ENCODE measurements at places on chromosomes 3 and 15. TPM values are rescaled to one million over a fixed set of nuclear protein-coding genes. Genes with fewer than 3 reads are reported as not detected.

SUSD5 gene
- 1.8 TPM for total RNA-seq

- no peak for DNase-seq
Observed at GRCh38 chr3:23861689-23862088, 55.1 kb downstream of the NKIRAS1 start.

DNA sequence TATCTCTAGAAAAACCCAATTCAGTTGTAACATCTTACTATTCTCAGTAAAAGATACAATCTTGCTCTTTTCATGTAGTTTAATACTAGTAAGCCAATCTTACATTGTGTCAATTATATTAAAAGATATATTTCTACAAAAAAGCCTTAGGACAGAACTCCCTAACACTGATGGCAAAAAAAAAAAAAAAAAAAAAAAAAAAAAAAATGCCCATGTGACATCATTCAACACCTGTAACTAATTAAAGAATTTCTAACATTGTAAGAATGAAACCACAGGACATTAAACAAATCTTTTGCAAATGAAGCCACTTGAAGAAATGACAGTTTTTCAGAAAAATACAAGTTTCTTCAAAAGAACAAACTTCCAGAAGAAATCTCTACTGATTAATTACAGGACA lies 119.8 kb downstream of the SUCLG2 start:
- DNase-seq: no peak

GOLGA6L4 gene
- total RNA-seq: 2.0 TPM

DNA sequence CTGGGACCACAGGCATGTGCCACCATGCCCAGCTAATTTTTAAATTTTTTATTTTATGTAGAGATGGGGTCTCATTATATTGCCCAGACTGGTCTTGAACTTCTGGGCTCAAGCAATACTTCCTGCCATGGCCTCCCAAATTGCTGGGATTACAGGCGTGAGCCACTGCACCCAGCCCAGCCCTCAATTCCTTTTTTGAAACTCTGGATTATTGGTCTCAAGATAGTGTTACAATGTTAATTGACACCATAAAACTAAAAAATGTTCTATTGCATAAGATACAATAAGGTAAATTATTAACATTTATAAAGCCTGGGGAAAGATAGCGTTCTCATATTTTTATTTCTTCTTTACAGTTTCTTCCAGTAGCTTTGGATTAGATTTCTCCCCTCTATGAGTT lies 3.9 kb upstream of the NFKBIZ start:
- no peak for DNase-seq

GRCh38 chr3:57142411-57142723 lies 22.8 kb downstream of the IL17RD start:
- DNase-seq: no peak

DNA sequence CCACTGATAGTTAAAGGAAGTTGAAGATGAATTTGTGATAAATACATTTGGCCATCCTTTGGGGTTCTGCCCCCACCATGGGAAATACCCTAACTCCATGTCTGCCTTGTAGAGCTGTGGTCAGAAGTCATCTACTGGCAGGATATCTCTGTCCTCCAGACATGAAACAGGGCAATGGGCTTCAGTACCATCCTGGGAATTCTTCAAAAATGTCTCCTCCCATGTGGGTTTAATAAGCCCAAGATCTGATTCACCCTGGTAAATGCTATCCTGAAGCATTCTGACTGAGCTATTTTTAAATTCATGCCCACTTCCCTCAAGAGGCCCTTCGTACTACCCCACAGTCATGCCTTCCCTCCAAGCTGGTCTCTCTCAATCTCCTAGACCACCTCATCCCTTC lies 113.7 kb upstream of the SLC25A36 start:
- DNase-seq: no peak

DNA sequence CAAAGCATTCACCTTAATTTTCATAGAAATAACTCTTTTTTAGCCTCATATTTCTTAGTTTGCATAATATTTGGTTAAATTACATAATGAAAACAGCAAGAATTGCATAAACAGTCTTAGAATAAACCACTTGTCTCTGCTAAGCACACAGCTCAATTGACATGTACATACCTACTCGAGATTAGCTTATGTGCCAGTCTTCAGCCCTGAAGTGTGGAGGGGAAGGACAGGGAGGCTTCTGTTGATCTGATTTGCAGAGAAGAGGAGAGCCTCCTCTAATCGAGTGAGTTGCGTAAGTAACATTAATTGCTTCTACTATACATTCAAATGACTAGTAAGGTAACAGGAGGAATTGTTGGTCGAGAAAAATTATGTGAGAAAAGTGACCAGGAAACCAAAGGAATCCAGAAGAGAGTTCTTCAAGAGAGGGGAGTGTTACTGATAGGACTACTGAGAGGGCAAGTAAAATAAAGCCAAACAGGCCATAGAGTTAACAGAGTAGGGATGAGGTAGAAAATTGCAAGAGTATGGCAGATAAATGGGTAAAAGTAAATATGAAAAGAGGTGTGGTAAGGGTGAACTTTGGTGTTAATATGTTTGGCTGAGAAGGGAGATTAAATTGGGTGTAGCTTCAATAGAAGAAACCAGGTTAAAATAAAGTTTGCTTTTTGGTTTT lies 7.1 kb upstream of the GOLIM4 start:
- DNase-seq: no peak

GRCh38 chr3:149221783-149222517 lies at the start of gene CP:
CP (minus strand) TSS chr3:149221829; CDS start chr3:149221792, 37 bp downstream.
- no peak for DNase-seq

DNA sequence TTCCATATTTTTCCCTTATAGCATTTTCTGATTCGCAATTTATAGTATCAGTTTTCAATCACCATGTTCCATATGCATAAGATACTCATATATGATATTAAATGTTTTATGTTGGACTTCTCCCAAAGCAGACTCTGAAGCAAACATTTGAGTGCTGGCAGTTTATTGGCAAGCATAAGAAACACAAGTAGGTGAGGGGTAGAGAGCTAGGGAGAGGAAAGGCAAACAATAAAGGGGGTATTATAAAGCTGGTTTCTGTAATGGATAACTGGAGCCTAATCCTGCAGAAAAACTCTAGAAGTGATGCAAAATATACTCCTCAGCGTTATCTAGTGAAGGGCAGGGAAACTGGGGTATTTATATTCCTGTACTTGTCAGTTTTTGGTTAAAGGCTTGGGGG lies 491.5 kb upstream of the TGFBR2 start:
- no peak for DNase-seq
